HEK293T (cell line): ENCODE measurements at places on chromosomes 4 and X.

- no peak for DNase-seq
Measured at GRCh38 chr4:11341337-11342043, 87.2 kb downstream of the HS3ST1 start.

GRCh38 chr4:159150821-159151390 is 48.0 kb downstream of the RAPGEF2 start:
- no peak for DNase-seq

DNA sequence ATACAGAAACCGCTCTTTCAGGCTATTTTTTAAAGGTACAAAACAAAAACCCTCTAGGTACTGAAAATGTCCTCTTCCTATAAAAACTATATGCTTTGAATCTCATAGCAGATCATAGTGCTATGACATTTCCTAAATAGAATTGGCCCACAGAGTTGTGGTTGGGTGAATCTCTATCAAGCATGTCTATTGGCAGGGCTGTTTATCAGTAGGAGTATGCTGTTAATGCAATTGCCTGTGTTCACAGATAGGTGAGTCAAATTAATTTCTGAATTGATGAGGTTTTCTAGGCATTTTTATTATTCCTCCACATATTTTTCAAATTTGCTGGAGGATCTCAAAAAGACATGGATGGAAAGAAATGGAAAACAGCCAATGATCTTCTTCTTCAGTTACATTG is 73.9 kb downstream of the QRFPR start:
- DNase-seq, result no peak

DNA sequence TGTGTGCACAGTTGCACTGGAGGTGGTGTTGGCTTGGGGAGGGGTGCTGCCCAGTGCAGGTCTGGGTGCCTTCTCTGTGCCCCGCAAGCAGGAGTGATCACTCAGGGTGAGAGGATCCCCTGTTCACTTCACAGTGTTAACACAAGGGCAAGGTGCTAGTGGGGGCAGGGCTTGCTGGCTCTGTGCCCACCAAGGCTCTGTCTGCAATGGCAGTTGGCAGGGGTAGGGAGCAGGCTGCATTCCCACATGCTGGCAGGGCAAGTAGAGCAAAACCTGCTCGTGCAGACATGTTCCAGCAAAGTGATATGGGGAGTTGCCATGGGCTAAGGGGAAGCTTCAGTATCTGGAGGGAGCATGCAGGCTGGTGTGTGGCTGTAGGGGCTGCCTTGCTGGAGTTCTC is 428.0 kb downstream of the ZNF674 start:
- no peak for DNase-seq

GRCh38 chr4:76894537-76895255 is 3.2 kb downstream of the SOWAHB start:
- DNase-seq, result no peak

GRCh38 chr4:1057403-1057745 is 45.9 kb downstream of the FGFRL1 start:
- DNase-seq, result no peak
